Activated T-helper 1 cell treated with anti-CD3 and anti-CD28 coated beads, Interleukin-2, amount 50 U/mL, for 16 hours (primary cell): ENCODE measurements at places on chromosomes 11 and 22.
A peak's percentile ranks its signal among the peaks of the same experiment; 100 is the strongest.

DNA sequence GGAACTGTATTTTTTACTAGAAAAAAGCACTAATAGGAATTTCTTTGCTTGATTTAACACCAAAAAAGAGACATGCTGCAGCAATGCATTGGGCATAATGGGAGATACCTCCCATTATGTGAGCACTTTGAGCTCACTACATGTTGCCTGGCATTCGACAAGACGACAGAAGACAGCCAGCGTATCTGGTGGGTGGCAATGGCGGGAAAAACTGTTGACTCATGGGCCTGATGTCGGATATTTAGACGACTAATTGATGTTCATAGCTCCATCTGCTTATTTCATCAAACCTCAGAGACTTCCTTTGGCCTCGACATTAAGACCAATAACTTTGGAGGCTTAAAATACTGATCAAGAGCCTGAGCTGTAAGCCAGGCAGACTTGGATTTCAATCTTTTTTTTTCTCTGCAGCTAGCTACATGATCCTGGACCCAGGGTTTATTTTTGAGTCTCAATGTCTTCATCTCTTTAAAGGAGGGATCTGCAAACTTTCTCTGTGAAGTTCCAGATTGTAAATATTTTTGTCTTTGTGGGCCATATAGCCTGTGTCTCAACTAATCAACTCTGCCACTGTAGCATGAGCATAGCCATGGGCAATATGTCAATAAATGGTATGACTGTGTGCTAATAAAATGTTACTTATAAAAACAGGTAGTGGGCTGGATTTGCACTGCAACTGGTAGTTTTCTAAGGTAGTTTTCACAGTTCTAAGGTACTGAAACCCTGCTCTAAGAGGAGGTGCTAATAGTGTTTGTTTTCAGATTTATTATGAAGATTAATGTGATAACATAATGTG, 375.1 kb downstream of the METTL15 start:
- no peak for DNase-seq

DNA sequence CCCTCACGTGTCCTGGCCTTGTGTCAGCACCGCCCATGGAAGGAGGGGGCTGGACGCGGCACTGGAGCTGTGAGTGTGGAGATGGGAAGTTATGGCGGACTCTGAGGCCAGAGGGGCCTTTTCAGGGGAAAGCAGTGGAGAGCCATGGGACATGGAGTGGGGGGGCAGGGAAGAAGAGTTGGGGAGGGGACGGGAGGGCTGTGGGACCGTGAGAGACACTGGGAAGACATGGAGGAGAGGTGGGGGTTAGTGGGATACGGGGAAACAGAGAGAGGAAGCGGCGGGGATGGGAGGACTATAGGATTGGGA, 58.2 kb downstream of the FBXO7 start:
- no peak for DNase-seq

DNA sequence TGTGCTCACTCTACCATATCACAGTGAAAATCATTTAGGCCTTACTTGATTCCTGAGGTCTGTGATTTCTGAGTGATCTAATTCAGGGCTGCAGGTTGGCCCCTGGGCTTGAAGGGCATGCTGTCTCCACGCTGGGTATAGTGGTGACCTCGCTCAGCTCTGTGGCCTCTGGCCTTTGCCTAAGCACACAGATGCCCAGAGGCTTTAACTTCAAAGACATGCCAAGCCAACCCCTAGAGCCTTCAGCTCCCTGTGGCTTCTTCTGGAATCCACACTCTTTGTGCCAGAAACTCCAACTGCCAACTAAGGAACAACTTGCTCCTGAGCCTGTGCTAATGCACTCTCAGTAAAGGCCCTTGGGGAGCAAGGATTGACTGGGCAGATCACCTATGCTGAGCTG, 232.6 kb upstream of the MPPED2 start:
- DNase-seq = no peak

GRCh38 chr11:129285402-129285786, 90.3 kb upstream of the BARX2 start:
- DNase-seq = no peak

GRCh38 chr11:94845622-94846021, 77.5 kb downstream of the AMOTL1 start:
- DNase-seq = no peak

GRCh38 chr11:132920451-132921096, 611.7 kb downstream of the OPCML start:
- no peak for DNase-seq

DNA sequence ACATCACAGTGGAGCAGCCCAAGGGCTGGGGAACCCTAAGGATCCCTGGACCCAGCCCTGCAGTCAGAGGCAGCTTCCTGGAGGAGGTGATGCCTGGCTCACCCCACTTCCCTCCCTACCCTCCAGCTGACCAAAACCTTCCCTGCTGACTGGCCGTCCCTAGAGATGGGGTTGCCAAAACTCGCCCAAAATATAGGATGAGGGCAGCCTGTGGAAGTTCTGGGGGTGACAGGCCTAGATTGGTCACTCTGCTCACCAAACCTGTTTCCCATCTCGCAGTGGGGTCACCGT, 35.0 kb upstream of the PPARA start:
- DNase-seq = no peak

DNA sequence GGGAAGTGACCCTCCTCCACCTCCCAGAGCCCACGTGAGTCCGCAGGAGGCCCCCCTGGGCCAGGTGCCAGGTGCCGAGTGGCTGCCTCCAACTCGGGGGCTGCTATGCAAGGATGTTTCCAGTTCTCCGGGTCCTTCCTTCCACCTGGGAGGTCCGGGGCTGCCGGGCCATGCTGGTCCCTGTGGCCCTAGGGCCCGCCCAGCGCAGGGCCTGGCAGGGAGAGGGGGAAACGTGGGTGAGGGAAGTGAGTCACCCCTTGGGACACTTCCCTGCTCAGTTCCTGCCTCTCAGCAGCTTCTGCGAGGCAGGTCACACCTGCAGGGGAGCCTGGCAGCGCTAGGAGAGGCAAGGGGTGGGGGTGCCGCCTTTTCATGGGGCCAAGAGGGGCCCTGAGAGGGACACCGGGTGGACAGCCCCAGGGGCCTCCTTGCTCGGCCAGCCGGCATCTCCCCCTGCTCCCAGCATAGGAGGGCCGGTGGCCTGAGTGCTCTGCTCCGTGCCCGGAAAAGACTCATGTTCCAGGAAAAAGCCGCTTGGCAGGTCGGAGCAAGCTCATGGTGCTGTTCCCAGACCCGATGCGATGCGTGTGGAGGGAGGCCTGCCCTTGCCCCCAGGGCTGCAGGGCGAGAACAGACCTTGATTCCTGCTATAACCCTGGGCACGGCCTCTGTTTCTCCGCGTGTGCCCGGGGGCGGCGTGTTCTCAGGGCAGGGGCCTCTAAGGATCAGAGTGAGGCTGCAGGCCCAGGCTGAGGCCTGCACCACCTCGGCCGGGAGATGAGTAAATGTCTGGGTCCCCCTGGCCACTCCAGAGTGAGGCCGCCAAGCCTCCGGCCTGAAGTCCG, 30.3 kb upstream of the WNT7B start:
- DNase-seq = no peak

DNA sequence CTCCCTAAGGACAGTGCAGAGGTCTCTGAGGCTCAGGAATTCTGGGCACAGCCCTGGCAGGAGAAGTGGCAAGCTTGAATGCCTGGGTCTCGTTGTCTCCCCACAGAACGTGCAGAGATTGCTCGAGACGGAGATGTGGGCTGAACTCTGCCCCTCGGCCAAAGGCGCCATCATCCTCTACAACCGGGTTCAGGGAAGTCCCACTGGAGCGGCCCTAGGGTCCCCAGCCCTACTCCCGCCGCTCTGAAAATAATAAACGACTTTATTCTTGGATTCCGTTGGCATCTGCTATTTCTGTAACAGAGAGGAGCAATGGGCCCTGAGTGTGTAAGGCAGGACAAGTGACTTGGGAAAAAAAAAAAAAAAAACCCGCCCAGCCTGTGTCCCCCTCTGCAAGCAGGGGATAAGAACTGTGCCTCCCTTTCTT, 591 bp upstream of the DNAJC4 start:
- DNase-seq = no peak

- DNase-seq = no peak
These were observed 1539.4 kb upstream of the TENM4 start for GRCh38 chr11:80980227-80980626.

DNA sequence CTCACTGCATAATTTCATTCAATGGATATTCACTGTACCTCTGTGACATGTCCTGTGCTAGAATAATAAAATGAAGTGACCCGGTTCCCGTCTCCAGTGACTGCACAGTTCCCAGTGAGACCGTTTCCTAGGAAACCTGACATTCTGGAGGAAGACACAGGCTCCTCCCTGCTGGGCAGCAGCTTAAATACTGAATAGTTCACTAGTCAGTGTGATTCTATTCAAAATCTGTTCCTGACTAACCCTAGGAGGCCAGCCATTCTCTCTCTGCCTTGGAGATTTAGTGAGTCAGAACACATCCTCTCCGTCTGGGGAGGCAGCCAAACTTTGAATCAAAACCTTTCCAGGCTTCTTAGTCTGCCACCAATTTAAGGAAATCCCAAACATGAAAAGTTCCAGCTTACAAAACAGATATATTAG, 11.3 kb downstream of the TRIM66 start:
- DNase-seq = no peak

GRCh38 chr11:104534278-104534677, 364.0 kb downstream of the CASP12 start:
- no peak for DNase-seq

- peak; percentile 74 for DNase-seq
These were observed 4.5 kb upstream of the BCL9L start for GRCh38 chr11:118930094-118930712.

GRCh38 chr11:46529095-46529905, 64.5 kb downstream of the AMBRA1 start:
- peak; percentile 50 for DNase-seq

- no peak for DNase-seq
These were observed 18.5 kb upstream of the FEZ1 start for GRCh38 chr11:125514336-125515101.

DNA sequence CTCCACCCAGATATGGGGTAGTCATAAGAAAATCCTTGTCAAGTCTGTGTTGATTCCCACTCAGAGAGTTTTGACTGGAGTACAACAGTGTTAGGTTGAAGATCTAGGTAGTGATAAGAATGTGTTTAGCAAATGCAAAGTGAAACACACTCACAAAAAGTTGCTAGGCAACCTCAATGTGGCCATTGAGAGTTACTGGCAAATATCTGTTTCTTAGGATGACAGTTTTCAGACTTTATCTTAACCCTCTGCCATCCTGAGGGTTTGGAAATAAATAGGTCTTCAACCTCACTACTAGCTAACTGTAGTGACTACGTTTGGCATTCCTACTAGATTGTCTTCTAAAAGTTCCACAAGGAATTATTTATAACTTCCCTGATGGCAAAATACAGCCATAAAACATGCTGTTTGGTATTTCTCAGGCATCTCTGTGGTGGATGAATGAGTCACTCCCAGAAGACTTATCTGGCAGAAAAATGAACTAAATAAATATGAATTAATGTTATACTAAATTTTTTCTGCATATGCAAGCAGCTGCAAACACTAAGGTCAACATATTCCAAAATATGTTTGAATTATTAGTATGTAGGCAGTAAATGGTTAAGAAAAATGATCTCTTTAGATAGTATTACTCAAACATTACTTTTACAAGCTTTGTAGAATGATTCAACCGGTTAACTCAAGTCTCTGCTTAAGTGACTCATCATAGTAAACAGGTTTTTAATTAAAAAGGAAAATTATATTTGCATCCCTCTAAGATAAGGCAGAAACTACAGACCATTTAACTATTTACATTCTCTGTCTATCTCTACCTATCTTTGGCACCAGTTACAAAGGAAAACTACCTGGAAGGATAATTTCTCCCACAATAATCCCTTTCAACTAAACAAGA, 17.1 kb upstream of the SYTL2 start:
- DNase-seq = no peak

- no peak for DNase-seq
These were observed 1127.4 kb upstream of the CCDC90B start for GRCh38 chr11:84413549-84413948.

DNA sequence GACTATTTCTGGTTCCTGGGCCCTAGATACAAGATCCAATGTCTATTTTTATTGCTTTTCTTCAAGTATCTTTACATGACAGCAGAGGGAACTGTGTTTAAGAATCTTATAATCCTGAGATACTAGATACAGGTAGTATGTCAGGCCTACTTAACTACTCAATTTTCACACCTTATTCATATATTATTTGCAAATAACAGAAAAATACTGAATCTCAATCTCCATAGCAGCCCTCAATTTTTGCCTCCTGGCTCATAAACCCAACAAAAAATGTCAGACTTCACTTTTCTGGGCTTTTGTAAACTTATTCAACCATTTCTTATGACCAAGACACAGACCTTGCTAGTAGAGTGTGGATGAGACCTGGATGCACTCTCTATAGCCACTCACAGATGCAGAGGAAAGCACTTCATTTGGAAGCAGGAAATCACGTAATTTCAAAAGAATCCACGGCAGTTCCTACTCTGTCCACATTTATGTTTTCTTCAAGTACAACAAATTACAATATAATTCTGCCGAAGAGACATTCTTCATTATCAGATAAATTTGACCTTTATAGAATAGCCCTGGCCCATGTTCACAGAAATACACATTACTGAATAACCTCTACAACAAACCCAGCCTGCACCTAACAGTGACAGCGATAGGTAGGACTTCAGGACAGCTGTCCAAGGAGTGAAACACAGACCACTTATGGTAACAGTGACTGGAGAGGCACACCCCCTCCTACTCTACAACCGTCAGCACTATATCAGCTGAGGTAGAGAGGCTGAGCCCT, 62.0 kb upstream of the YPEL1 start:
- DNase-seq = no peak

GRCh38 chr11:133716602-133717001, 128.7 kb downstream of the SPATA19 start:
- DNase-seq = no peak

- DNase-seq = no peak
These were observed 364.1 kb upstream of the PITPNB start for GRCh38 chr22:28283068-28283654.

GRCh38 chr22:43859621-43860020, 2.7 kb downstream of the SULT4A1 start:
- no peak for DNase-seq

- no peak for DNase-seq
These were observed 48.0 kb upstream of the ANO3 start for GRCh38 chr11:26283852-26284408.

GRCh38 chr22:40432625-40433024, 62.2 kb downstream of the SGSM3 start:
- DNase-seq = no peak

DNA sequence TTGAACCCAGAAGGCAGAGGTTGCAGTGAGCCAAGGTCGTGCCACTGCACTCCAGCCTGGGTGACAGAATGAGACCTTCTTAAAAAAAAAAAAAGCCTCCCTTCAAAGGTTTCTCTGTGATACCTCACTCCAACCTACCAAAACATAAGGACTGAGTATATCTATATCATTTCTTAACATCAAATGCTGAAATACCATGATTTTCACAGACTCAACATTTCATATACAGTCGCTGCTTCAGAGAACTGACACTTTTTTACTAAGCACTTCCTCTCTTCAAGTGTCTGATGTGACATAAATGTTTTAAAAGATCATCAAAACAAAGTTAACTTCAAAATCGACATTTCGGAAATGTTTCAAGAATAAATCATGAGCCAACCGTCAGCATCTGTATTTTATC, 12.0 kb downstream of the PRR14L start:
- DNase-seq = no peak

GRCh38 chr11:61011950-61012736, 40.7 kb downstream of the CD6 start:
- no peak for DNase-seq

- no peak for DNase-seq
These were observed 78.3 kb downstream of the PAK1 start for GRCh38 chr11:77395460-77396173.

- peak; percentile 24 for DNase-seq
These were observed 10.5 kb downstream of the TPST2 start for GRCh38 chr22:26579331-26579886.
